ENCODE measurements at places on chromosomes 2 and 18.

DNA sequence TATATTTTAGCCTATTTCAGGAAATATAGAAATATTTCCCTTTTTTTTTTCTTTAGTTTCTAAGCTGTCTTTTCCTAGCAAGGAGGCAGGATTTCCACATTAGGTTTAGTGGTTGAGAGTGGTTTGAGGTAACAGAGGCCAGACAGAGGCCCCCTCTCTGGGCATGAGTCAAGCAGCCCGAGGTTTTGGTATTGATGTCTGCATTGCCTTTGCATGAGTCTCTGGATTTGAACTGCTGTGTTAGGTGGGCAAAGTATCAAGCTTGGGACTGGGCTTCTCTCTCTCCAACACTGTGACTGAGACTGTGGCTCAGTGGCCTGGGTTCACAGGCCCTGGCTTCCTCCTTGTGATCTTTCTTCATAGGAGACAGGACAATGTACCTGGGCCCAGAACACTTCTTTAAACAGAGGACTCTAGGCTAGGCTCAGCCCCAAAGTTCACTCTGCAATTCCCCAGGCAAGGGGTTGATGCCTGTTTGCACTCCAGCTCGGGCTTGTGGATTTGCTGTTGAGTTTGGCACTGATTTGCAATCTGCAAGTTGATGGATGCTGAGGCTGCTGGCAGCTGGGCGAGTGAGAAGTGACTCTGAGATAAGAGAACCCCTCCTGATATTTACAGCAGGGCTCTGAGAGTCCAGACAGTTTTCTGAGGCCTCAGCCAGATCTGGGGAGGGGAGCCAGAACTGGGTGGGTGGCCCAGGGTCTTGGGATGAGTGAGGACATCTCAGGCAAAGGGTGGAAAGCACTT is 271.2 kb downstream of the EN1 start:
- H3K36me3 ChIP-seq, result no peaks in the 10 kb centered on the region
- no peaks in the 10 kb centered on the region for H3K27me3 ChIP-seq
- no peak overlapping the region for H3K4me3 ChIP-seq
- no peaks in the 10 kb centered on the region for H3K4me1 ChIP-seq
- no peak overlapping the region for H3K27ac ChIP-seq

DNA sequence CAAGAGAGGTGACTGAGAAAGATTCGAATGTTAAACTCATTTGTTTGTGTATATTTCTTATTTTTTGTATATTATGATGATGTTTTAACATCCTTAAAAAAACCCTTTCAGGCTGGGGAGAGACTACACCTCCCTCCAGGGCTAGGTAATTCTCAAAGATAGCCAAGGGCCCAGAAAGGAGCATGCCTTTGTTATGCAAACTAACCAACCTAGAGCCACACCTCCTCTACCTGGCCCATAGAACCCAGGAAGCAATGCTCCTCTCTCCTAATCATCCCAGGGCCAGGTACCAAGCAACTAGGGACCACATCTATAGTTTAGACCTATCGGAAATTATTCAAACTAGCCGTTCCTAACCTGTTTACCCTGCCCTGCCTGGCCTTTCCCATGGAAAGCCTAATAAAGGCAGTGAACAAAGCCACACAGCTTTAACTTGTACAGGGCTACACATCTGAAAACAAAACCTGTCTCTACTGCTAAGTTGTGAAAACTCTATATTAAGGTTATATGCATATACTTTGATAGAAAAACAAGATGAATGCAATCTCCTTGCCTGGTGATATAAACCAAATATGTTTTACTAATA is 79.7 kb downstream of the COLEC12 start:
- no peak overlapping the region for H3K4me3 ChIP-seq
- no peak overlapping the region for H3K27ac ChIP-seq
- DNase-seq, result no peak
- no peaks in the 10 kb centered on the region for H3K36me3 ChIP-seq
- H3K4me1 ChIP-seq, result peaks cover 4% of the 10 kb centered on the region

GRCh38 chr2:88082781-88083180 is 15.2 kb downstream of the SMYD1 start:
- H3K27ac ChIP-seq, result no peak overlapping the region
- no peaks in the 10 kb centered on the region for H3K36me3 ChIP-seq

GRCh38 chr2:10279946-10280463 is 22.7 kb upstream of the HPCAL1 start:
- H3K4me3 ChIP-seq, result no peak overlapping the region
- no peaks in the 10 kb centered on the region for H3K36me3 ChIP-seq
- no peak overlapping the region for H3K27ac ChIP-seq
- no peaks in the 10 kb centered on the region for H3K27me3 ChIP-seq

DNA sequence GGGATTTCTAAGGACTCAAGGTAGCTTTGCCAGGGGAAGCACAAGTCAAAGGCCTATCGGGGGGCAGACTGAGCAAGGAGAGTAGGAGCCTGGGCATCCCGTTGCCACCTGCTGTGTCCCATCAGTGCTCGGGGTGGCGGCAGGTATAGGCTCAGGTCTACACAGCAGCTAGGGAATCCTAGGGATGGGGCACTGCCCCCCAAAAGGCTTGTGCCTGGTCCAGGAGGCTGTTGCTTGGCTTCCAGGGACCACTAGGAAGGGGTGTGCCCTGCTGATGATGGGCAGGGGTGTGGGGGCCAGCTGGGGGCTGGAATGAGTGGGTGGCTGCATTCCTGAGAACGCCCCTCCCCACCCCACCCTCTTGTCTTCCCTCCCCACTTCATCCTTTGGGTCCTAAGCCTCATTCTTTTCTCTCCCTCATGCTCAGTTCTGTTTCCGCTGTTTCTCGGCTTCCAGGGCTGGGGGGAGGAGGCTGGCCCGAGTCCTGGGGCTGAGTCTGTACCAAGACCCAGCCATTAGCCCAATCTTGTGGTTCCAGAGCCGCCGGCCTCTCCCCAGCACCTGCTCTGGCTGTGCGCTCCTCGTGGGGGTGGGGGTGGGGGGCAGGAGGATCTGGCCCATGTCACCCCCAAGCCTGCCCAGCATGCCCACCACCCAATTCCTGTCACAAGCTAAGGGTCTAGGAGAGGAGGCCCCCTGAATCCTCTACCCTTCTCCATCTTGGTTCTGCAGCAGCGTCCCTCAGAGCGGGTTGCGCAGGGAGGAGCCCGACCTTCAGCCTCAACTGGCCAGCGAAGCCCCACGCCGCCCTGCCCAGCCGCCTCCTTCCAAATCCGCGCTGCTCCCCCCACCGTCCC is 12.8 kb downstream of the SPEG start:
- H3K36me3 ChIP-seq, result no peaks in the 10 kb centered on the region
- no peak overlapping the region for H3K27ac ChIP-seq
- H3K4me3 ChIP-seq, result no peak overlapping the region
- H3K27me3 ChIP-seq, result peaks cover 48% of the 10 kb centered on the region
- DNase-seq, result no peak
- H3K4me1 ChIP-seq, result peaks cover 10% of the 10 kb centered on the region

DNA sequence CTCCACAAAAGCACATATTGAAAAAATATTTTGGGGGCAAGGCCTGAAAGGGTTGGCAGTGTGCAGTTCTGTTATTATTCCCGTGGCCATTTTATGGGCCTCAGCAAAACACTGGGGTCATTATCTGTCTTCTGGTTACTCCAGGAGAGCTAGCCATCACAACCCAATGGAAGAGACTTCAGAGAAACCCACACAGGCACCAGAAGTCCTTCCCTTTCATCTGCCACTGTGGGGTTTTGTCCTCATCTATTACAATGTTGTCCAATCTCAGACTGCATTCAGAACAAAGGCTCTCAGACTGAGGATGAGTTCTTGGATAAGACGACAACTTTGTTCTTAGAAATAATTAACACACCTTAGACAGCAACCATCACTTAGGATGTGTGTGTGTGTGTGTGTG is 98.4 kb downstream of the PIEZO2 start:
- H3K27me3 ChIP-seq, result no peaks in the 10 kb centered on the region
- H3K4me1 ChIP-seq, result no peaks in the 10 kb centered on the region
- no peak overlapping the region for H3K27ac ChIP-seq
- no peak for DNase-seq

GRCh38 chr2:88521445-88522073 is 69.1 kb upstream of the FOXI3 start:
- H3K4me1 ChIP-seq, result no peaks in the 10 kb centered on the region
- H3K27me3 ChIP-seq, result peaks cover 10% of the 10 kb centered on the region
- DNase-seq, result no peak

DNA sequence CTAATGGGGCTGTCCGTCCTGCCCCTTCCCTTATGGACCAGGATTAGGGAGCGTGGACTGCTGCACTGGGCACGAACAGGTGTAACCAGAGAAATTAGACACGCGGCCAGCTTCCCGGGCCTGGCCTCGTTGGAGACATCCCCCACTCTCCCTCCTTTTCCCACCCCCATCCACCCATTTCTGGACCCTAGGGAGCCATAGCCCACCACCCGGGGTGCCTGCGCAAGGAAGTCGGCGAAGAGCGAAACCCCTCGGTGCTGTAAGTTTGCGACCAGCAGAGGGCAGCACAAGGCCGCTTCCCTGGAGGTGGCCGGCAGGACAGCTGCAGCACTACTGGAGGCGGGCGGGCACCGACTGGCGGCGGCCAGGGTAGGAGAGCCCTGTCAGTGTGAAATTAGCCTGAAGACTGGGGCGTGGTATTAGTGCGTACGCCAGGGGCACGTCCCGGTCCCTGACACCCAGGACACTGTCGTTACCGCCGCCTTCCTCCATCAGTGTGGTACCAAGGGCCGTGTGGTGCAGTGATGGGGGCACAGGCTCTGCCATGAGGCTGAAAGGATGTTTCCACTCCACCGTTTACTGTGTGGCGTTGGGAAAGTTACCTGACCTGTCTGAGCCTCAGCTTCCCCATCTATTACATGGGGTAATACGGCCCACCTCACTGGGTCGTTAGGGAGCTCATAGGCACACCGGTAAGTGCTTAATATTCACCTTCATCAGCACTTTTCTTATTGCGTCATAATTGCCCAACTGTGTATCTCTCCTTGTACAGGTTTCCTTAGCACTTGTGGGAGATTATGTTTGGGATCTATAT is 36.0 kb upstream of the CD207 start:
- peaks cover 2% of the 10 kb centered on the region for H3K4me1 ChIP-seq
- H3K27me3 ChIP-seq, result peaks cover 48% of the 10 kb centered on the region
- peak; percentile 86 for DNase-seq

GRCh38 chr2:203937788-203938187 is 1.2 kb downstream of the ICOS start:
- peaks cover 75% of the 10 kb centered on the region for H3K4me1 ChIP-seq
- DNase-seq, result no peak
- peaks cover 51% of the 10 kb centered on the region for H3K36me3 ChIP-seq

GRCh38 chr2:231185050-231185725 is 13.2 kb upstream of the ARMC9 start:
- H3K27me3 ChIP-seq, result peaks cover 24% of the 10 kb centered on the region
- peaks cover 2% of the 10 kb centered on the region for H3K4me1 ChIP-seq
- no peak overlapping the region for H3K4me3 ChIP-seq

DNA sequence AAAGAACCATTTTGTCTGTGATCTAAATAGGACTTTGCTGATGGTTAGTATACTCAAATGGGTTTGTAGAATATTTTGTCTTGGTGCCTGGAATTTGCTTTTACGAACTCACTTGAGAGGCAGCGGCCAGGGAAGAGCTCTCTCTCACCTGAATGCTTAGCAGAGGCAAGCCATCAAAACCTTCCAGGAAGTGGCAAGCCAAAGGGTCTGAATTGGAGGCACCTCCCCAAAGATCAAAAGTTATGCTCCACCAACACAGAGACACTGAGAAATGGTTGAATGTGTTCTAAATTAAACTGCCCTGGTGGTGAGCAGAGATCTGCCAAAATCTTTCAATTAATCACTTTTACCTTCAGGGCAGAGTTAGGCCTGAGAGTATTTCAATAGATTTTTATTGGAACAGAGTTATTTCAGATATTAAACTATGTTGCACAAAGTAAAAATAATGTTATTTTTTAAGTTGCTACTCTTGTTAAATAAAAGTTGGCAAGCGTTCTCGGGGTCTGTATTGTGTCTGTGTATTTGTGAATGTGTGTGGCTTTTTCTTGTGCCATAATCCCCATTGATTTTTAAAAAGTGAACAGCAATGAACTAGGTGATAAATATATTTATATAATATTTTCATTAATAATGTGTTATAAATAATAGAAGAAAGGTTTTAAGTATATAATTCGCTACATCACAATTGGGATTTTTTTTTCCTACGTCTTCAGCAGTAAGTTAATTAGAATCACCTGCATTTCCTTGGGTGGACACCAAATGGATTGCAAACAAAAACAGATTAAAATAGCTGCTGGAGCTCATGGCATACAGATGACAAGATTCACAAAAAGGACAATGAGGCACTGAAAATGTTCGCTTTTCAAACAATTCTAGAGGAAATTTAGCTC is 416.1 kb downstream of the ARHGAP15 start:
- peaks cover 46% of the 10 kb centered on the region for H3K36me3 ChIP-seq
- peaks cover 8% of the 10 kb centered on the region for H3K4me1 ChIP-seq
- no peak for DNase-seq

GRCh38 chr18:75923169-75923568 is 495.7 kb upstream of the SMIM21 start:
- H3K4me1 ChIP-seq, result no peaks in the 10 kb centered on the region
- no peak overlapping the region for H3K27ac ChIP-seq
- no peaks in the 10 kb centered on the region for H3K27me3 ChIP-seq

GRCh38 chr2:105895990-105896764 is 151.5 kb downstream of the NCK2 start:
- DNase-seq, result no peak
- H3K36me3 ChIP-seq, result peaks cover 75% of the 10 kb centered on the region
- H3K4me1 ChIP-seq, result peaks cover 4% of the 10 kb centered on the region
- no peak overlapping the region for H3K4me3 ChIP-seq
- H3K27ac ChIP-seq, result no peak overlapping the region

GRCh38 chr18:23545247-23545789 is 41.0 kb downstream of the NPC1 start:
- H3K27ac ChIP-seq, result no peak overlapping the region
- no peaks in the 10 kb centered on the region for H3K27me3 ChIP-seq
- DNase-seq, result no peak
- H3K36me3 ChIP-seq, result peaks cover 38% of the 10 kb centered on the region
- no peak overlapping the region for H3K4me3 ChIP-seq

DNA sequence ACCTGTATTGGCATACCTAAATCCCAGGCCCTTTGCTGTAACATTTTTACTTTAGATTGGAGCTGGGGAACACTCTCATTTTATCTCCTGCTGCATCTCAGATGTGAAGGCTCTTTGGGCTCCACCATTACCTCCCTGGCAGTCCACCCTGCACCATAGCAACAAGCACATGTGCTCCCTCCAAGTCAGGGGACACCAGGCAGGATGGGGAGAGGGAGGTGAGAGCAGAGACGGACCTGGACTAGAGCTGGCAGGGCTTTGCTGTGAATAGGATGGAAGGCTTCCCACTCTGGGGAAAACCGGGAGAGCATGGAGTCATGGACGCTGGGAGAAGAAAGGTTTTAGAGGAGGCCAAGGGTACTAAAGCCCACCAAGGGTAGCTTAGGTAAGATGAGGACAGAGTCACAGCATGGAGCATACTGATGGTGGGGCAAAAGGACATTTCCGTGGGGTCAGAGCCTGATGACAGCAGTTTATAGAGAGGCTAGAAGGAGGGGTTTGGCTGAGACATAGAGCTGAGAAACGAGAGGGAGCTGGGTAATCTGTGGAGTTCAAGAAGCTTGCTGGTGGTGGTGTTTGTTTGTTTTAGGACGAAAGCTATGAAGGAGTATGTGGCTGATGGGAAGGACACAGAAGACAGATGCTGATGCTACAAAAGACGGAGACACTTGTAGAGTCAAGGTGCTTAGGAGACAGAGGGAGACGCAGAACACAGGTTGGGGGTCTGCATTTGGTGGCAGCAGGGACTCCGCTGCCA is 134.8 kb downstream of the COL6A3 start:
- H3K27me3 ChIP-seq, result peaks cover 17% of the 10 kb centered on the region
- H3K27ac ChIP-seq, result no peak overlapping the region

All from activated CD8-positive, alpha-beta memory T cell treated with anti-CD3 and anti-CD28 coated beads, Interleukin-2, amount 10 ng/mL, durations not matched to agents 7 days and 5 days (primary cell).